G401 (cell line): ENCODE measurements at places on chromosomes 3 and 15.

DNA sequence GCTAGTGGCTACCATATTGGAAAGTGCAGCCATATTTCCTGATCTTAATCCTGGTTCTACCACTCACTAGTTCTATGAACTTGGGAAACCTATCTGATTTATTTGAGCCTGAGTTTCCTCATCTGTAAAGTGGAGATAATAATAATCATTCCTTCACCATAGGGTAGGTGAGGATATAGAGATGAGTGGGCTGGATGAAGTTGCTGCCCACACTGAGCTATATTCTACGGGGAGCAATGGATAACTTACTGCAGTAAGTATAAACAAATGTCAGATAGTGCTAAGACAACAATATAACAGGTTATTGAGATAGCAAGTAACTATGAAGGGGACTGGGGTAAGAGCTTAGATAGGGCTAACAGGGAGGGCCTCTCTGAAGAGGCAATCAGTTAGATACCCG is 251.5 kb upstream of the ADAMTS9 start:
- DNase-seq = no peak

GRCh38 chr3:54008744-54009143 is 113.6 kb upstream of the CACNA2D3 start:
- DNase-seq = no peak

GRCh38 chr15:62584301-62585235 is 419.5 kb upstream of the C2CD4B start:
- no peak for DNase-seq

DNA sequence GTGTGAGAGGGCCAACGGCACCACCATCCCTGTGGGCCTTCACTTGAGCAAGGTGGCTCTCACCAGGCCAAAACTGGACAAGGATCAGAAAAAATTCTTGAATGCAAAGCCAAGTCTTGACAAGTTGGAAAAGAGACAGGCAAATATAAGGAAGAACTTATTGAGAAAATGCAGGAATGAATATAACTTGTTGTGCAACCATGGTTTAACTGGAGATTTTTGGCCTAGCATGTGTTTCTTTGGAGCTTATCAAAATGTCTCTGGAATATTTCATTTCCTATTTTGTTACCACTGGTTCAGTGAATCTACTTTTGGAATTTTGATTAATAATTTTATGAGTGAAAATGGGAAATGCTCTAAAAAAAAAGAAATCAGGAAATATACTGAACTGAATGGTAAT is 42.5 kb downstream of the MCTP2 start:
- no peak for DNase-seq

DNA sequence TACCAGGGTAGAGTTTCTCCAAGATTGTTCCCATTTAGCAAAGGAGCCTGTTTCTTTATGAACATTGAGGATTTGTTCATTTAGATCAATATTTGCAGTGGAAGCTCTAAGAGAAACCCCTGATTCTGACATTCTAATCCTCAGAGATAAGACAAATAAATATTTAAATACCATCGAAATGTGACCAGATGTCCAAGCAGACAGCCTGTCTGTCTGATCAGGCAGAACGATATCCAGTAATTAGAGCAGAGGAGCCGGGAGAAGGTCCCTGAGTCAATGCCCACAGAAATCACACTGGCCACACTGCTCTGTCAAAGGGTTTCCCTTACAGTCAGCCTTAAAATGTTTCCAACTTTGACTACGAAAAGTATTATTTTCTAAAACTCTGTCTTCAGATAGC is 15.7 kb upstream of the ARPIN start:
- DNase-seq = no peak
